ENCODE measurements at places on chromosomes 3 and 15.

GRCh38 chr15:48935236-48935635, 28.5 kb downstream of the SHC4 start:
- no peak for DNase-seq

GRCh38 chr15:40163657-40164416, 3.0 kb downstream of the BUB1B start:
- DNase-seq = no peak

GRCh38 chr3:170502297-170502696, 83.6 kb downstream of the SLC7A14 start:
- DNase-seq = no peak

- no peak for DNase-seq
Observed at GRCh38 chr3:29582273-29582672, 301.4 kb downstream of the RBMS3 start.

GRCh38 chr3:194204042-194204987, 68.4 kb downstream of the HES1 start:
- DNase-seq = no peak

- no peak for DNase-seq
Observed at GRCh38 chr3:24242012-24242698, 252.5 kb downstream of the THRB start.

DNA sequence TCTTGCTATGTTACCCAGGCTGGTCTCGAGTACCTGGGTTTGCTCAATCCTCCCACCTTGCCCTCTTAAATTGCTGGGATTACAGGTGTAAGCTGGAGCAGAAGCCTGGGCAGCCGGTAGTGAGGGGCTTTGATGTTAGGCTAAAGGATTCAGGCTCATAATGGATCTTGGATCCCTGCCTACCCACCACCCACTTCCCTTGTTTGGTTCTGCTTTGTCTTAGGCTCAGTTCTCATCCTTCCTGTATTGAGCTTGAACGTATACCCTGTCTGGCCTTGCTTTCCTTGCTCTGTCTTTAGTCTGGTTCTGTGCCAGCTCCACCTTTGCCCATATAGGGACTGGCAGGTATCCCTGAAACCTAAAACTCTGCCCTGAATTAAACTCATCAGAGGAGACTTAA, 1.7 kb downstream of the PPCDC start:
- DNase-seq = no peak
